ENCODE measurements at places on chromosomes 11 and 22.

DNA sequence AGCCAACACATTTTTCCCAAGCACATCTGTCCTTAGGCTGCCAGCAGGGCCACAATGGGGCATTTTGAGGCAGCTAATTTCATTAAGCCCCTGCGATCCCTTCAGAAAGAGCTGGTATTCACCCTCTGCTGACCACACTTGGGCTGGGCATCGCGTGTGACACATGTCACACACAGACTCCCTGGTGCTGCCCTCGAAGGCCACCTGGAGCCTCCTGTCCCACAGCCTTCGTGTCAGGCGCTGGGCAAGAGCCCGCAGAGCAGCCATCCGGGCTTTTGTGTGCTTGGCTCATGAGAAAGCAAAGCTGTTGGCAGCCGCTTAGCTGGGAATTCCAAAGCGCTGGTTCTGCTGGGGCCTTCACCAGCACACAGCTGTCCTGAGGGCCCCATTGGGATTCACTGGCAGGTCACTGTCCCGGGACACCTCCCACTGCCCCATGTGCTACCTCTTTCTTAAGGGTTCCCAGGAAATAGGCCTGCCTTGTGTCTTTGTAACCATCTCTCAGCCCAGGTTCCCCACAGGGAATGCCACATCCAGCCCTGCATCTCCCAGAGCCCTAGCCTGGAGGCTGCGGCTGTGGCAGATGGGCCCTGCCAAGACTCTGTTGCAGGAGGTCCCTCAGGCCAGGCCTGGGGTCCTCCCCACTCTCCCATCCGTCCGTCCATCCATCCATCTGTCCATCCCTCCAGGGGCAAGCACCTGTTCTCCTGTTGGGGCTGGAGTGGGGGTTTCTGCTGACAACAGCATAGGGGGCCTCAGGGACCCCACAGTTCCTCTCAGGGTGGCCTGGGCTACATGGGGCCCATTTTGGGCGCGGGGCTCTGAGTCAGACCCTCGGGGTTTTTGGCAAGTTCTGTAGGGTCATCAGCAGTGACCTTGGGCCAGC is 4.9 kb downstream of the CLDN5 start:
- DNase-seq = no peak

GRCh38 chr11:120830085-120830620 is 193.7 kb upstream of the TBCEL start:
- DNase-seq = no peak

DNA sequence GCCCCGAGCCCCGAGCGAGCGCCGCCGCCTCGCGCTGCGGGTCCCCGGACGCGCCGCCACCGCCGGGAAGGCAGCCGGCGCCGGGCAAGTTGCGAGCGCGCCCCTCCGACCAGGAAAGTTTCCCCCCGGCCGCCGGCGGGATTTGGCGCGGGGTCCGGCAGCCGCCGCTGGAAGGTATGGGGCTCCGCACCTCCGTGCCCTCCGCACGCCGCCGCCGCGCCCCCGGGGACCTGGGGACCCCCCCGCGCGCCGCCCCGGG is 281 bp downstream of the TSPAN18 start:
- no peak for DNase-seq

GRCh38 chr11:74443071-74443864 is 24.1 kb downstream of the KCNE3 start:
- DNase-seq = no peak

DNA sequence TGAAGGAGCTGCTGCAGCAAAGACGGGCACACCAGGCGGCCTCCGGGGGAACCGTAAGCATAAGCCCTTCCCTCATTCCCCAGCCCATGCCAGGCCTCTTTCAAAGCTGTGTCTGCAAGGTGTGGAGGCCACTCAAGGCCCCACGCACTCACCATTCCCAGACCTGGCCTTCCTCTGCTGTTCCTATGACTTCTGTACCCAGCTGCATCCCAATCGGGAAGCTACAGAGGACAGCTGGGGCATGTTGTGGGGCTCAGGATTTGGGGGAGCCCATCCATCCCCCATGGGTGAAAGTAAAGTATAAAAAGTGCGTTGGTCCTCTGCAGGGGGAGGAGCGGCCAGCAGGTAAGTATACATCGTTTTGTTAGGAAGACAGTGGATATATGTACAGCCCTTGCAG is 2.2 kb downstream of the POU2AF3 start:
- no peak for DNase-seq

- DNase-seq = no peak
These were observed 19.0 kb downstream of the RFPL3 start for GRCh38 chr22:32376681-32377080.

DNA sequence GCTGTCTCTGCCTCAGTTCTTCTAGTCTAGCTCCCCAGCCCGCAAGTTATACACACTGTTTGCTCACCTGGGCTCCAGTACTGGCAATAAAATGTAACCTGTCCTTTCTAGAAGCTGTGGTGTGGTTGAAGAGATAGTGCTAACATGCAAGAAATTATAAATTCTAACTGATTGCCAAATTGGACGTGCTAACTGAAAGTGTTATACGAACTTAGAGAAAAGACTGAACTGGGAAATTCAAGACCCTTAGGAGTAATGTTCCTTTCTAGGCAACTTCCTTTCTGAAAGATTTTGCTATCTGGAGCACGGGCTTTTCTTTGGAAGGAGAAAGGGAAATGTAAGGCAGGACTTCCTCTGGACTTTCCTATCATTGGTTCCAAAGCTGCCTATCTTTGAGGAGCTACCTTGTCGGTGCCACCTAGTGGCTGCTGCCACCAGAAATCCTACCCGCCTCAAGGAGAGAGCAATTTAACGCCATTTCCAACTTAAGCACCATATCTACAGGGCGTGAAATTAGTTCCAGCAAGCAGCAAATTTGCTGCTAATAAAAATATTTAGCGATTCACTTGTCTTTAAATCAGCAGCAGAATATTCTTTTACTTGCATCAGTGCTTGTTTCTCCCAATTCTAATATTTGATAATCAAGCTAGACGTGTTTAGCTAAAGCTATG is 12.7 kb upstream of the TMEM218 start:
- DNase-seq = no peak

DNA sequence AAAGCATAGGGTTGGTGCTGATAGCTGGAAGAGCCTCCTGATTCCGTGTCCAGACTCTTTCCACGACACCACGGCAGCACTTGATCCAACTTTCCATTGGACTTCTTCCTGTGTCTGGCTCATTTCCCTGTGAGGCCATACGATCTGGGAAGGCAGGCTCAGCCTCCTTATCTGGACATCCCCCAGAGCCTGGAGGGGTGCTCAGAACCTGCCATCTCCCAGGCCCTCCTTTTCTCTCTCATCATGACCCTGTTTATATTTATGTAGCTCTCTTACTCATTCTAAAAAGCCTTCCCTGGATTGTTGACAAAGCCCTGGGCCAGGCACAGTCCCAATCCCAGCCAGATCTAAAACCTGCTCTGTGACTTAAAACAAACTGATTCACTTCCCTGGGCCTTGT is 7.8 kb upstream of the BCL9L start:
- DNase-seq = no peak

- DNase-seq = no peak
These were observed 46.5 kb downstream of the NEU3 start for GRCh38 chr11:75035256-75035655.

GRCh38 chr11:121810291-121810690 is 305.7 kb downstream of the BLID start:
- peak; percentile 68 for DNase-seq

GRCh38 chr11:11607772-11608171 is 14.0 kb downstream of the GALNT18 start:
- DNase-seq = no peak

DNA sequence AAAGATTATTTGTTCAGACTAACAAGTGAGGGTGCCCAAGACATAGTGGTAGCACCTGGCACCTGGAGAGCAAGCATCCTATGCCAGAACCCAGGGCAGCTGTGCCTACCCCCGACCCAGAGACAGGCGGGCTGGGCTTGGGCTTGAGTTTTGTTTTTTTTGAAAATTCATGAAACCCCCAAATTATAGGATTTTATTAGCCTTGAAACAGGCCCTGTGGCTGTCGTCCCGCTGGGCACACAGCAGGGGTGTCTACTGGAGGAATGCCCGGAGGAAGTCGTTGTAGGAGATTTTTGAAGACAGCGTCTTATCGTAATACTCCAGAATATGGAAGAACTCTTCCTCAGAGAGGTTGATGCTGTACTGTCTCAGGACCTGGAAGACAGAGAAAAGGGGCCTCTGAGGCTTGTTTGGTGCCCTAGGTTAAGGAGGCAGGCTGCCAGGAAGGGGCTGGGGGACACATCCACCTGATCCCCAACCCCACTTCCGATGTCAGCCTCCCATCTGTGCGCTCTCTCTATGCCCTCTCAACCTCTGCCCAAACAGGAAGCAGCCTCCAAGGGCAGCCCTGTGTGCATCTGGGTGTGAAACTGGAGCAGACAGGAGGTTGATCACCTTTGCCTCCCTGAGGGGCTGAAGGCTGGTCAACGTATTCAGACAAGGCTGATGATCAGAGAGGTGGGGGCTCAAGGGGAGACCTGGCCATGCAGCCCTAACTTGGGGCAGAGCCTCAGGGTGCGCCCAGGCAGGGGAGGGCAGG is 117.0 kb downstream of the MPPED1 start:
- no peak for DNase-seq

DNA sequence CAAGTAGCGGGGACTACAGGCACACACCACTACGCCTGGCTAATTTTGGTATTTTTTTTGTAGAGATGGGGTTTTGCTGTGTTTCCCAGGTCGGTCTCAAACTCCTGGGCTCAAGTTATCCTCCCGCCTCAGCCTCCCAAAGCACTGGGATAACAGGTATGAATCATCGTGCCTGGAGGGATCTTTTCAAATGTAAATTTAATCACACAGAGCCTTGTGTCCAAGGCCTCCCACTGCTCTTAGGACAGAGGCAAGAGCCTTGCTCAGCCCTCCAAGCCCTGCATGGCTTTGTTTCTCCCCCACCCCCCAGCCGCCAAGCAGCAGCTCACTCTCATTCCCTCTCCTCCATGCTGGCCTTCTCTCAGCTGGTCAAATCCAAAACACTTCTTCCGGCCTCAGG is 75.3 kb upstream of the CREB3L1 start:
- no peak for DNase-seq

DNA sequence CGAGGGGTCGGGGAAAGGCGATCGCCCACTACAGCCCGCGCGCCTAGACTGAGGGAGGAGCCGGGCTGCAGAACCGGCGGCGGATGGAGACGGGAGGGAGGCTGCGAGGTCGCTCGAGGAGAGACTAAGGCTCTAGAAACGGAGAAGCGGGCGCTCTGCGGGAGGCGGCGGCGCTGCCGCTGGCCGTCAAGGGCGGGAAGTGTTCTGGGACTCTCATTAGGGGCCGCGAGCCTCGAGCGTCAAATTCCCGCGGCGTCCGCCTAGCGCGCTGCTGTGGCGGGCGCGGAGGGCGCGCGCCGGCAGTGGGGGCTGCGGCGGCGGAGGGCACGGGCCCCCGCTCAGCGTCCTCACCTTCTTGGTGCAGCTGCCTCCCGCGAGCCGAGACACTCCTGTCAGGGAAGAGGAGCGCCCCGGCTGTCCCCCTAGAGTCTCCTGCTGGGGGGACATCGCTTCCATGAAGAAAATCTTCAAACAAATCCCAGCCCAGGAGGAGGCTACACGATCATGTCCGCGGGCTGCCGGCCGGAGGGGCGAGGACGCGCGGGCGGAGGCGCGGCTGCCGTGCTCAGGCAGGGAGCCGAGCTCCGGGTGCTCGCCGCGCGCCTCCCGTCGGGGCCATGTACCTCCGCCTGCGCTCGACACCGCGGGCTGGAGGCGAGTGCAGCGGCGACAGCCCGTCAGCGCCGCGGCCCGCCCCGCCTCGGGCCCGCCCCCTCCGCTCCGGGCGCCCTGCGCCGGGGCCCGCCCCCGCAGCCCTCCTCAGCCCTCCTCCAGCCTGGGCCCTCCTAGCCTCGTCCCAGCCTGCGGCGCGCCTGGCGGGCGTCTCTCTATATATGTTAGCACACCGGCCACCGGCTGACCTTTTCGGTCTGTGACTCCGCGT is at the start of gene ARHGAP20:
Gene ARHGAP20 (minus strand): TSS at position 662 of the 883 bp plus-strand sequence. CDS start 206 bp downstream, at position 456.
- DNase-seq = no peak

GRCh38 chr11:20337526-20338154 is 25.9 kb upstream of the HTATIP2 start:
- no peak for DNase-seq

DNA sequence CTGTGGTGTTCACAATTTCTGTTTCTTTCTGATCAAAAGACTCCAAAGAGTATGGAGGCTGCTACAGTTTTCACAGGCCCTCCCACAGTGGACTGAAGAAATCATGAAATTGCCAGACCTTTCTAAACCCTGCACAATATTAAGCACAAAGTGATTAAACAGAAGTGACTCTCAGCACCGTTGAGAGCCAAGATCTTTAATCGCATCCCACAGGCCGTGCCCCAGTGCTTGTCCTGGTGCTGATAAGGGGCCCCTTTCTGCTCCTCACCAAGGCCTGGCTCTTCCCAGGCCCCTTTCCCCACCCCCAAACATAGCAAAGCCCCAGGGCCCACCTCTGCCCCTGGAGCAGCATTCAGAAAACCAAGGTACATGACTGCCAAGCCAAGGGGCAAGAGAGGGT is 57.4 kb upstream of the BMAL1 start:
- DNase-seq = no peak

DNA sequence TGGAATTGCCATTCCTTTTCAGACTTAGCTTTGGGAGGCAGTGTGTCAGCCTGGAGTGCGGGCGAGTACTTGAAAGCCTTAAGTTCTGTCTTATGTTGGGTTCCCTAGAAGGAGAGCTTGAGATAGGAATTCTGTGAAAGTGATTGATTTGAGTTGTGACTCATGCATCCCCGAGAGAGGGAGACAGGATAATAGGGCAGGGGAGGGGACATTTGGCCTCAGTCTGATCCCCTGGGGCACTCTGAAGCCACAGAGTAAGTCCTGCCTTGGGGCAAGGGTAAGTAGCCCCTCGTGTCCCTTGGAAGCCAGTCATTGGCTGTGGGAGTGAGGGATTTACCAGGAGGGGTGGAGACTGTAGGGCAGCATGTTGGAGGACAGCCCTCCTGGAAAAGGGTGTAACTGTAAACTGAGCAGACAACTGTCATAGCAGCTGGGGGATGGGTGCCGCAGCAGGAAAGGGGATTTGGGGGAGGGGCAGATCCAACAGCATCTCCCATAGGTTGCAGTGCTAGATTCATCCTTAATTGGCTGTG is 44.0 kb downstream of the KIAA1671 start:
- no peak for DNase-seq

- no peak for DNase-seq
These were observed 1129.9 kb downstream of the BRD1 start for GRCh38 chr22:48697694-48698276.

DNA sequence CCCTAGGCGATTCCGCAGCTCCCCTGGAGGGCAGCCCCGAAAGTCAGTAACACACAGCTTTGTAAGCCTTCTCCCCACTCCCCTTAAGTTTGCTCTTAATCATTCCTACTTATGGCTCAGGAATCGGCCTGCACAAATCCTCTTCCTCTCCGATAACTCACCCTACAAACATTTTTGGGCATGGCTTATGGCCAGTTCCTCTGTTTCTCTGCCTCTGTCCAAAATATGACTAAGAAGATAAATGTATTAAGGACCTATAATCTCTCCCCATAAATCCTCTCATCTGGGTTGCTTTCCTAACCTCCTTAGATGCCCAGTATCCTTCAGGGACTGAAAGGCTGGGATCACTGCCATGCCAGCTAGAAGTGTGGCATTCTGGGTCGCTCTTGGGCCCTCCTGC is 41.0 kb downstream of the PAMR1 start:
- DNase-seq = peak; percentile 67

DNA sequence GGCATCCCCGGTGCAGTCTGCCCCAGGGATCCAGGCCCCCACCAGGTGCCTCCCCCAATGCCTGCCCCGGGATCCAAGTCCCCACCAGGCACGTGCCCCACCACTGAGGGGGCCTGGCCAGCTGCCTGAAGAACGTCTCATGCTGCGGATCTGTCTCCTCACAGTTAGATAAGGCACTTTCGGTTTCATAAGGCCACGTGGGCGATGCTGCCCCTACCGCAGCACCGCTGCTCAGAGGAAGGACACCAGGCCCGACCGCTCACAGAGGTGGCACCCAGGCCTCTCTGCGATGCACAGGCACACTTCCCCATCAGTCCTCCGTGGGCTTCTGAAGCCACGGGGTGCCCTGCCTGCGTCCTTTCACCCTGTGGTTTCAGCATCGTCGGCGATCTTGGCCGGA is 68.1 kb upstream of the BID start:
- no peak for DNase-seq
